Peyer's patch (tissue), 4 donors: ENCODE measurements at places on chromosomes 2 and 18.

DNA sequence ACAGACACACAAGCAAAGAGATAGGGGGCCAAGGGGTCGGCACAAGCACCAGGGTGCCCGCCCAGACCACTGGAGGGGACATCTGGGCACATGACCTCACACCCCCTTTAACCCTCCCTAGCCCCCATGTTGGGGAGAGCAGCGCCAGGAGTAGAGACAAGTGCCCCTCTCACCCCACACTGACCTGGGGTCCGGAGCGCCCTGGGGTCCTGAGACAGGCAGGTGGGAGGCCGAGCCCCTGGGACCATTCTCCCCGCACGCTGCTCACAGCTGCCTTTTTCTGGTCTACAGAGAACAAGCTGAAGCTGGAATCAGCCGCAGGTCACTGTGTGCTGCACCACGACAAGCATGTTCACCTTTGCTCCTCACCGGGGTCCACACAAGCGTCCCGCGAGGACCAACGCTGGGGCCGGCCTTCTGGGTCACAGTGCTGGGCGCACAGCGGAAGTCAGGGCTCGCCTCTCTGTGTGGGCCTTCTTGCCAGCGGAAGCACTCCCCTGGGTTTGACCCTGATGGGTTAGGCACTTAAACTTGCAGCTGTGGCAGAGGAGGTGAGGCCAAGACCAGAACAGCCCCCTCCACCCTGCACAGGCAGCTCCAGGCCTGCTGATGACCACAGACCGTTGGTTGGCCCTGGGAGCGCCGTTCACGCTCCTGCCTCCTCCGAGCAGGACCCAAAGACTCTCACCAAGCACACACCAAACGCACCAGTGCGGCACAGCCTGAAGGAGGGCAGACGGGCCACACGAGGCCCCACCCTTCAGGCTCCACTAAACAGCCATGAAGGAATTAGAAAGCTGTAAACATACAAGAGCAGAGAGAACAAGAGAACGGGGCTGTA lies 275.3 kb downstream of the EIPR1 start:
- no peak overlapping the region for H3K4me3 ChIP-seq
- no peaks in the 10 kb centered on the region for H3K36me3 ChIP-seq
- DNase-seq = no peak
- no peaks in the 10 kb centered on the region for H3K4me1 ChIP-seq
- no peak overlapping the region for H3K27ac ChIP-seq
- H3K27me3 ChIP-seq = no peaks in the 10 kb centered on the region

GRCh38 chr2:128414946-128415778 lies 96.5 kb upstream of the HS6ST1 start:
- no peaks in the 10 kb centered on the region for H3K36me3 ChIP-seq
- H3K27ac ChIP-seq = no peak overlapping the region
- H3K27me3 ChIP-seq = no peaks in the 10 kb centered on the region
- DNase-seq = peak; percentile 11
- H3K4me3 ChIP-seq = no peak overlapping the region

DNA sequence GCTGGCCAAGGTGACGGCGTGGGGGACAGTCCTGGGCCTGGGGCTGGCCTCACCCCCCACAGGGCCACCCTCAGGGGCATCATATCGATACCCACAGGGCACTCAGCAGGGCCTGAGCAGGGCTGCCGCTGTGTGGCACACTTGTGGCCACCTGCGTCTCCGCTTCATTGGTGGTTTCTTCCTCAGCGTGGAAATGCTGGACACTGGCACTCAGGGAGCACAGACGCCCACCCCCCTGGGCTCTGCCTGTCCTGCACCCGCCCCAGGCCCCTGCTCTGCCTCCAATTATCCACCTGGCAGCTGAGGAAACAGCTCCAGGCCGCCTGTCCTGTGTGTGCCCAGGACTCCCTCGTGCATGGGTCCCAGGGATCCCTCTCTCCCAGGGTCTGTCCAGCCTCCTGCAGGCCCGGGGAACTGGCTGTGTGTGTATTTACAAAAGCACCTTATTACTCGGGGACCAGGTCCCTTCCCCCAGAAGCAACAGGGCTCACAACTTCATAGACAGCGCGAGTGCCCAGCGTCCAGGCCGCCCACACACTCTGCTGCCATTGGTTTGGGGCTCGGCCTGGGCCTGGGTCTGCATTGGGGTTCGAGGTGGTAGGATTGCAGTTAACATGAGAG lies 13.1 kb downstream of the CROCC2 start:
- no peaks in the 10 kb centered on the region for H3K27me3 ChIP-seq
- no peak overlapping the region for H3K27ac ChIP-seq
- DNase-seq = peak; percentile 40
- H3K4me1 ChIP-seq = no peaks in the 10 kb centered on the region
- H3K36me3 ChIP-seq = no peaks in the 10 kb centered on the region
- no peak overlapping the region for H3K4me3 ChIP-seq

GRCh38 chr18:56414357-56414756 lies 224.0 kb downstream of the TXNL1 start:
- H3K27me3 ChIP-seq = no peaks in the 10 kb centered on the region
- no peak for DNase-seq
- no peaks in the 10 kb centered on the region for H3K4me1 ChIP-seq
- no peak overlapping the region for H3K4me3 ChIP-seq
- H3K27ac ChIP-seq = no peak overlapping the region
- no peaks in the 10 kb centered on the region for H3K36me3 ChIP-seq
